ENCODE measurements at places on chromosomes 5 and 9. TPM values are rescaled to one million over a fixed set of nuclear protein-coding genes. Genes with fewer than 3 reads are reported as not detected.
A peak's percentile ranks its signal among the peaks of the same experiment; 100 is the strongest.

GRCh38 chr9:31153250-31153840 lies 1231.1 kb upstream of the ACO1 start:
- no peaks in the 10 kb centered on the region for H3K4me1 ChIP-seq
- H3K4me3 ChIP-seq: no peak overlapping the region
- no peaks in the 10 kb centered on the region for H3K36me3 ChIP-seq

DNA sequence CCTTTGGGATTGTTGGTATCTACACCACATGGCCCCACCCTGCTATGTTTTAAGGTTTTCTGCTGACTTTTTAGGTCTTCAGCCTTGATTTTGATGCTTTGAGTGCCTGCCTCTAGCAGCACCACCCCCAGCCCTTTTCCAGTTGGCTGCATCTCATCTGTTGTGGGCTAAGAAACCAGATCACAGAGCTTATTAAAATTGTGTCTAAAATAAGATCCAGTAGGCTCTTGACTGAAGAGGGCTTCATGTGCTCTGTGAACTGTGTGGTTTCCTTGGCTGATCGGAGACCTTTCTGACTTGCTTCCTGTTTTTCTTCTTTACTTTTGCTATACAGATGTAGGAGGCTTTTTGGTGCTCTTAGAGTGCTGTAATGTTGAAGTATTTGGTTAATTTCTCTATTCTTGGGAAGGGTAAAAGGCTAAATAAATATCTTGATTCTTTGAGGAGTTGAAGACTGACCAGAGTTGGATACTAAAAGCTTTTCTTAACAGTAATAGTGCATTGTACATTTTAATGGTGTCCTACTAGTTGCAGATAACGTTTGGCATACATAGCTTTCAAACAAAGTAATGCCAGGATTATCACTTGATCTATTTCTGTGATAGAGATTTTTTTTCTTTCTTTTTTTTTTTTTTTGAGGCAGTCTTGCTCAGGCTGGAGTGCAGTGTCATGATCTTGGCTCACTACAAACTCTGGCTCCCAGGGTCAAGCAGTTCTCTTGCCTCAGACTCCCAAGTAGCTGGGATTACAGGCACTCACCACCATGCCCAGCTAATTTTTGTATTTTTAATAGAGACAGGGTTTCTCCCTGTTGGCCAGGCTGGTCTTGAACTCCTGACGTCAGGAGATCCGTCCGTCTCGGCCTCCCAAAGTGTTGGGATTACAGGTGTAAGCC lies 4.5 kb downstream of the UBE2D2 start:
- no peak for DNase-seq
- H3K4me3 ChIP-seq: no peak overlapping the region
- no peaks in the 10 kb centered on the region for H3K36me3 ChIP-seq
- H3K27ac ChIP-seq: peak overlapping the region; percentile 6
- H3K27me3 ChIP-seq: no peaks in the 10 kb centered on the region

Gene TAF11L13
- total RNA-seq: not detected

DNA sequence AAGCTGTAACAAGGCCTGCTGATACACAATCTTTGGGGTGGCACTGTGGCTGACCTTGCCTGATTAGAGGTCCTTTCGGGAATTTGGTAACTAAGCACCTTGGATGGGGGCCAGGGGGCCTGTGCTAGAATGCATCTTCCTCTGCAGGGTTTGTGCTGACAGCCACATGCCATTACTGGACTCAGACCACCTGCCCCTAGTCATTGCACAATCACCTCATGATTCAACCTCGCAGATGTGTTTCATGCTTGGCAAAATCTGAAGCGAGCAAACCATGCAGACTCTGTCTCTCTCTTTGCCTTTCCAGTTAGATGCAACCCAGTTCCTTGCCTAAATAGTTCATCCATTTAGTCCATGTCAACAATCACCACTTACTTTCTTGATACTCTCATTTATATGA lies 96.5 kb upstream of the ERCC6L2 start:
- peaks cover 7% of the 10 kb centered on the region for H3K4me1 ChIP-seq
- H3K27me3 ChIP-seq: no peaks in the 10 kb centered on the region
- DNase-seq: no peak
- H3K4me3 ChIP-seq: no peak overlapping the region

Gene AFAP1L1
- total RNA-seq: 14.7 TPM

DNA sequence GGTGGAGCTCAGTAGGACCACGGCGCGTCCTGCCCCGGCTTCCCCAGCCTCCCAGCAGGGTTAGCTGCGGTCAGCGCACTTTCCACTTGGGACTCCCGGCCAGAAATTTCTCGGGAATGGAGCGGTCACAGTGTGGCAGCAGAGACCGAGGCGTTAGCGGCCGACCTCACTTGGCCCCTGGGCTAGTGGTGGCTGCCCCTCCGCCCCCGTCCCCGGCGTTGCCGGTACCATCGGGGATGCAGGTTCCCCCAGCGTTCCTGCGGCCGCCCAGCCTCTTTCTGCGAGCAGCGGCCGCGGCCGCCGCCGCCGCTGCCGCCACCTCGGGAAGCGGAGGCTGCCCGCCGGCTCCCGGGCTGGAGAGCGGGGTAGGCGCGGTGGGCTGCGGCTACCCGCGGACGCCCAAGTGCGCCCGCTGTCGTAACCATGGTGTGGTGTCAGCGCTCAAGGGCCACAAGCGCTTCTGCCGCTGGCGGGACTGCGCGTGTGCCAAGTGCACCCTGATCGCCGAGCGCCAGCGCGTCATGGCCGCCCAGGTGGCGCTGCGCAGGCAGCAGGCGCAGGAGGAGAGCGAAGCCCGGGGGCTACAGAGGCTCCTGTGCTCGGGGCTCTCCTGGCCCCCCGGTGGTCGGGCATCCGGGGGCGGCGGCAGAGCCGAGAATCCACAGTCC lies 460 bp downstream of the DMRTA1 start:
- H3K27ac ChIP-seq: peak overlapping the region; percentile 49
- H3K4me1 ChIP-seq: peaks cover 4% of the 10 kb centered on the region
- H3K4me3 ChIP-seq: peak overlapping the region; percentile 68
- DNase-seq: no peak
- no peaks in the 10 kb centered on the region for H3K36me3 ChIP-seq

DNA sequence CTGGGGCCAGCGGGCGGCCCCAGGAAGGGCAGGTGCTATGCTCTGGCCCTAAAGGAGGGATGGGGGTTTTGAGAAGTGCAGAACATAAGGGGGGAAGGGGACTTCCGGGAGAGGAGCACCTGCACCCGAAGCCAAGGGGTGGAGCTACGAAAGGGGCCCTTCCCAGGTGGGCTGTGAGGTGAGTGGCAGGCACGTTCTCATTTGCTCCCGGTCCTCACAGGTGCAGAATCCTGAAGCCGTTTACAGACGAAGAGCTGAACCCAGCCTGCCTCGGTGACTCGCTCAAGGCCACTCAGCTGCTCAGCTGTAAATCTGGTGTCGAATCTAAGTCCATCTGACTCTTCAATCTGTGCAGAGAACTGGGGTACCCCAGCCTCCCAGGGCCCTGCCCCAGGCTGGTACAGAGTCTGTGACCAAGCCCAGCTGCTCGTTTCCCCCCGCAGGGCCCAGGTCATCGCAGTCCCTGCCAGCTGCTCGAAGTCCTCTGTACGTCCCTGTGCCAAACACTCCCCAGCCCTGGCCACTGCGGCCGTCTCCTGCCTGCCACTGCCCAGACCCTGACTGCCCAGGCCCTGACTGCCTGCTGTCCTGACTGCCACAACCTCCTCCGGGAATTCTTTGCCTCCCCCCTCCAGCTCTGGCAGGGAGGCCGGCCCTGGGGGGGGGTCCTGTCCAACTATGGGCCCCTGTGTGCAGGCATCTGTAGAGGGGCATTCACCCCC lies 53.8 kb upstream of the RXRA start:
- H3K36me3 ChIP-seq: no peaks in the 10 kb centered on the region
- no peak for DNase-seq
- H3K4me3 ChIP-seq: no peak overlapping the region
- H3K27ac ChIP-seq: no peak overlapping the region
- H3K27me3 ChIP-seq: no peaks in the 10 kb centered on the region

DNA sequence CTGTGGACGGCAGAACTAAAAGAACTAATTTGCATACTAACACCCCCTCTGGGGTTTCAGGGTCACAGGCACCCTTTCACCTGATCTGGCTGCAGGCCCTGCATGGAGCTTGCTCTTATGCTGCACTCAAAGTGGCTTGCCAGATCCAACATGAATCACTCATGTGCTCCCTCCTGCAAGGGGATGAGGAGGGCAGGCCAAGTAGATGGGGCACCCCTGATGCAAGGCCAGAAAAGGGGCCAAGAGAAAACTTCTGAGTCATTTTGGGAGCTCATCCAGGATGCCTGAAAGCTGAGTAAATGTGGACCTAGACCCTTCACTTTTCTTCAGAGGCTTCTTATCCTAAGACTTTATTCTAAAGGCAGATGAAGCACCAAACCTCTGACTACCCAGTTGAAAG lies 558.5 kb upstream of the PTGER4 start:
- no peak overlapping the region for H3K4me3 ChIP-seq
- H3K27ac ChIP-seq: no peak overlapping the region
- H3K36me3 ChIP-seq: no peaks in the 10 kb centered on the region
- no peaks in the 10 kb centered on the region for H3K4me1 ChIP-seq
- DNase-seq: no peak
- H3K27me3 ChIP-seq: no peaks in the 10 kb centered on the region

GRCh38 chr9:135038331-135038730 lies 49.1 kb upstream of the OLFM1 start:
- no peak overlapping the region for H3K4me3 ChIP-seq
- H3K36me3 ChIP-seq: no peaks in the 10 kb centered on the region
- no peak for DNase-seq

DNA sequence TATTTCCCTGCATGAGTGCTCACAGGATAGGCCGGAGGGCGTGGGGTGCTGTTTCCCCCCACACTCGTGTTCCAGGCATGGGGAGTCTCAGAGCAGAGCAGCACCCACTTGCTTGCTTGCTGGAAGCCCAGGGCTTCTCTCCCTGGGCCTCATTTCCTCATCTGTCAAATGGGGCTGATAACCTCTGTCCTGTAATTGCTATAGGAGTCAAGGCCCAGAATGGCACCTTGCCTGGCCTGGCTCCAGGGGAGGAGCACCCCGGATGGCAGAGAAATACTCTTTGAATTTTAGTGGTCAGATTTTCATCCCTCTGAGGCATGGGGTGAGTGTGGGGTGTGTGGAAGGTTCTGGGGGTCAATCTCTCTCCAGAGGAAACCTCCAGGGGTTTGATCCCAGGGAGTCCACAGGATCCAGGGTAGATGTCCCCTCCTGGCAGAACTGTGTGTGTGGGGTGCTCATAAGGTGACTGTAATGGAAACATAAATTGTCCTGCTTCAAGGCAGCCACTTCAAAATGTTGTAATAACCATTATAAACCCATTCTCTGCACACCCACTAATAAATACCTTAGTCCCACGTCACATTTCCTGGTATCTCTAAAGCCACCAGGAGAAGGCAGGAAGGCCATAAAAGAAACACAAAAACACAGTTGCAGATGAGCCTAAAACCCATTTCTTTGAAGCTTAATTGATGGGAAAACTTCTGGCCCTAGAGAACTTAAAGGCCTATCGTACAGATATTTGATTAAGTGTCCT lies 272.2 kb downstream of the FSTL4 start:
- no peak overlapping the region for H3K27ac ChIP-seq
- no peaks in the 10 kb centered on the region for H3K4me1 ChIP-seq
- no peak for DNase-seq
- no peaks in the 10 kb centered on the region for H3K27me3 ChIP-seq

DNA sequence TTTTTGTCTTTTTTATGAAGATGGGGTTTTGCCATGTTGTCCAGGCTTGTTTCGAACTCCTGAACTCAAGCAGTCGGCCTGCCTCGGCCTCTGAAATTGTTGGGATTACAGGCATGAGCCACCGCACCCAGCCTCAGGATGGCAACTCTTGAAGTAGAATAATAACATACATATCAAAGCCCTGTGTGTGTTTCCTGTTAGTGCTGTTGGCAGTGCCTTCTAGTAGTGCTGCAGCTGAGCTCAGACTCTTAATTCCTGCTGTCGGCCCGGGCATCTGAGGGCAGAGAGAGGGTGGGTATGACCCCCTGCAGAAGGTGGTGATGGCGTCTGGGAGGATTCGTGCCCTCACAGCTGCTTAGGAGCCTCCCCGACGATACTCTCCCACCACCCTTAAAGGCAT lies 227.2 kb downstream of the PDZD2 start:
- no peaks in the 10 kb centered on the region for H3K27me3 ChIP-seq
- DNase-seq: no peak
- H3K4me1 ChIP-seq: no peaks in the 10 kb centered on the region

DNA sequence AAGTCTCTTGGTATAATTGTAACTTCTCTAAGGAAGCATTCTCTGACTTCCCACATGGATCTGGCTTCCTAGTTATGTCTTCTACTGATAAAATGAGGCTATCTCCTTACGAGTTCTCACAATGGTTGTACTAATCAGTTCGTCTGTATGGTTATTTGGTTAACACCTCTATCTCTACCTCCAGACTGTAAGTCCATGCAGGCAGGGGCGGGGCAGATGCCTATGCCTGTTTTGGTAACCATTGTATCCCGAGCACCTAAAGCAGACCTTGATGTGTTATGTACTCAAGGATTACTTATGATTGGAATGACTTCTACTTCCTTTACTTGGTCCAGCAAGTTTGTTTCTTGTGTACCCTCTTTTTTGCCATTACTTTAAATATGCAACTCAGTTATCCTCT lies 125.0 kb upstream of the PITX1 start:
- no peaks in the 10 kb centered on the region for H3K27me3 ChIP-seq
- H3K36me3 ChIP-seq: no peaks in the 10 kb centered on the region
- no peak overlapping the region for H3K4me3 ChIP-seq
- DNase-seq: no peak
- H3K27ac ChIP-seq: no peak overlapping the region

- peak overlapping the region; percentile 34 for H3K4me3 ChIP-seq
- H3K27ac ChIP-seq: peak overlapping the region; percentile 53
- no peak for DNase-seq
- H3K4me1 ChIP-seq: peaks cover 42% of the 10 kb centered on the region
- no peaks in the 10 kb centered on the region for H3K36me3 ChIP-seq
Observed at GRCh38 chr9:137295849-137296669, 6.0 kb downstream of the NRARP start.

DNA sequence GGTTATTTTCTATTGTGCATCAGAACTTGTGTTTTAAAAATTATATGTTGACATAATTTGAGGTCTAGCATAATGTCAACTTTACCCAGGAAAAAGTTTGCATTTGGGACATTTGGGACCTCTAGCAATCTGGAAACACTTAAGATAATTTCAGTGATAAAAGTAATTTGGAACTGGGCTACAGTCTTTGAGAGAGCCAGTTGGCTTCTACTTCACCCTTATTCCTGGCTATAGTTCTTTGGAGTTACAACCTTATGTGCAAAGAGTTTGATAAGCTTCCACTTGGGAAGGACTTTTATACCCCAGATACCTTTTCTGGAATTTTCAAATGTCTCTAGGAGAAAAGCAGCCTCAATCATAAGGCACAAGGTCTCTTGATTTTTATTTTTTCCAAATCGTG lies 139.3 kb downstream of the ARRDC3 start:
- H3K4me1 ChIP-seq: no peaks in the 10 kb centered on the region
- no peak for DNase-seq
- H3K36me3 ChIP-seq: no peaks in the 10 kb centered on the region

GRCh38 chr5:83528439-83528769 lies 56.9 kb downstream of the VCAN start:
- H3K4me1 ChIP-seq: peaks cover 5% of the 10 kb centered on the region
- no peak overlapping the region for H3K4me3 ChIP-seq
- DNase-seq: no peak
- no peak overlapping the region for H3K27ac ChIP-seq

All from vagina (tissue), 2 donors.